Naive thymus-derived CD8-positive, alpha-beta T cell (primary cell): ENCODE measurements at places on chromosomes 7 and 10. TPM values are rescaled to one million over a fixed set of nuclear protein-coding genes. Genes with fewer than 3 reads are reported as not detected.

The PSD gene
- 13.3 TPM for total RNA-seq

The HTR5A gene
- total RNA-seq, result not detected

The CYP3A4 gene
- total RNA-seq, result not detected

The WDR86 gene
- 0.85 TPM for total RNA-seq

The ACTA2 gene
- 1.8 TPM for total RNA-seq

The VGF gene
- total RNA-seq, result not detected

The NANOS1 gene
- total RNA-seq, result 0.55 TPM

The VSTM2A gene
- total RNA-seq, result not detected

The CNTNAP2 gene
- total RNA-seq, result 1.5 TPM

The TRUB1 gene
- total RNA-seq, result 12.9 TPM

The PWWP2B gene
- 10.2 TPM for total RNA-seq

The FXYD4 gene
- total RNA-seq, result not detected

The TRIL gene
- total RNA-seq, result not detected

The OR2A1 gene
- total RNA-seq, result not detected

The PPP1R3A gene
- not detected for total RNA-seq

The BTBD16 gene
- total RNA-seq, result not detected

The SOSTDC1 gene
- not detected for total RNA-seq

The IDE gene
- 27.0 TPM for total RNA-seq

The LIPJ gene
- total RNA-seq, result 0.18 TPM
